ENCODE measurements at places on chromosomes 7 and 10. TPM values are rescaled to one million over a fixed set of nuclear protein-coding genes. Genes with fewer than 3 reads are reported as not detected.

GRCh38 chr7:122018032-122018431 lies 126.0 kb downstream of the AASS start:
- no peaks in the 10 kb centered on the region for H3K4me1 ChIP-seq
- no peak for DNase-seq
- no peak overlapping the region for H3K4me3 ChIP-seq
- no peaks in the 10 kb centered on the region for H3K36me3 ChIP-seq
- H3K27me3 ChIP-seq = peaks cover 1% of the 10 kb centered on the region

- no peak overlapping the region for H3K4me3 ChIP-seq
- H3K27me3 ChIP-seq = peaks cover 2% of the 10 kb centered on the region
- no peaks in the 10 kb centered on the region for H3K4me1 ChIP-seq
- no peak overlapping the region for H3K27ac ChIP-seq
- peaks cover 17% of the 10 kb centered on the region for H3K36me3 ChIP-seq
These were observed 259.6 kb downstream of the USP6NL start for GRCh38 chr10:11351801-11352200.

DNA sequence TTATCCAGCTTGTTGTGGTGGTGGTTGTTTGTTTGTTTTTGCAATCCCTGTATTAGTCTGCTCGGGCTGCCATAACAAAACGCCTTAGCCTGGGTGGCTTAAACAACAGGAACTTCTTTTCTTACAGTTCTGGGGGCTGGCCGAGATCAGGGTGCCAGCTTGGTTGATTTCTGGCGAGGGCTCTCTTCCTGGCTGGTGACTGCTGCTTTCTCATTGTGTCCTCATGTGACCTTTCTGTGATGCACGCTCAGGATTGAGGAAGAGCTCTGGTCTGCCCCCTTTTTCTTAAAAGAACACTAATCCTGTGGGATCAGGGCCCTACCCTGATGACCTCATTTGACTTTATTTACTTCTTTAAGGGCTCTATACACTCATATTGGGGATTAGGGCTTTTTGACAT lies 107.1 kb upstream of the NRP1 start:
- H3K27ac ChIP-seq = no peak overlapping the region
- H3K27me3 ChIP-seq = no peaks in the 10 kb centered on the region
- no peak overlapping the region for H3K4me3 ChIP-seq
- no peaks in the 10 kb centered on the region for H3K4me1 ChIP-seq
- DNase-seq = no peak

The PPP1R17 gene
- 657 TPM for total RNA-seq

The OPN4 gene
- total RNA-seq = not detected

The ARHGAP22 gene
- total RNA-seq = 10.0 TPM

DNA sequence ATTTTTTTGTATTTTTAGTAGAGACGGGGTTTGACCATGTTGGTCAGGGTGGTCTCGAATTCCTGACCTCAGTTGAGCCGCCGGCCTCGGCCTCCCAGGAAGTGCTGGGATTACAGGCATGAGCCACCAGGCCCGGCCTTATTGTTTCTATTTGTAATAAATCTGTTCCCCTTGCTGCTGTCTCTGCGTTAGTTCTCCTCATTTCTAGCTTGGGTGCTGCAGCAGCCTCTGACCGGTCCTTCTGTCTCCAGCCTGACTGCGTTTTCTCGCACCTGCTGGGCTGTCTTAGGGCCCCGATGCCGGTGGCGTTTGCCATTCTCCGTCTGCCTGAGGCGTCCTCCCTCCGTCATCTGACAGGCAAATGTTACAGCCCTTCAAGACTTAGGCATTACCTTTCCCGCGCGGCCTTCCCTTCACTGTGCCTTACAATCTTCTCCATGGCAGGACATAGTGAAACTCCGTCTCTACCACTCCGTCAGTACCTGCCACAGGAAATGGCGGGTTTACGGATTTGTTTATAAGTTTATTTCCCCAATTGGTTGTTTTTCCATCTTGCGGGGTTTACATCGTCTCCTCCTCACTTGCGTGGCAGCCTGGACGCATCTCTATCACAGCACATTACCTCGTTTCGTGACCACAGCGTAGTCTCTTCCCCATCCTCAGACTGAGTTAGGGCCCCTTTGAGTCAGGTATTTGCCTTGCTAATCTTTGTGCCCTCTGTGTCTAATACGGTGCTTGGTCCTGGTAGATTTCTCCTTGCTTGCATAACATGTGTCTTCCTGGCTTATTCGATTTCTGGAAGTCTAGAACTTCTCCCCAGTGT lies 2.3 kb upstream of the GIMAP8 start:
- H3K4me3 ChIP-seq = no peak overlapping the region
- DNase-seq = no peak
- no peak overlapping the region for H3K27ac ChIP-seq
- H3K4me1 ChIP-seq = no peaks in the 10 kb centered on the region
